ENCODE measurements at places on chromosomes 4 and X.

DNA sequence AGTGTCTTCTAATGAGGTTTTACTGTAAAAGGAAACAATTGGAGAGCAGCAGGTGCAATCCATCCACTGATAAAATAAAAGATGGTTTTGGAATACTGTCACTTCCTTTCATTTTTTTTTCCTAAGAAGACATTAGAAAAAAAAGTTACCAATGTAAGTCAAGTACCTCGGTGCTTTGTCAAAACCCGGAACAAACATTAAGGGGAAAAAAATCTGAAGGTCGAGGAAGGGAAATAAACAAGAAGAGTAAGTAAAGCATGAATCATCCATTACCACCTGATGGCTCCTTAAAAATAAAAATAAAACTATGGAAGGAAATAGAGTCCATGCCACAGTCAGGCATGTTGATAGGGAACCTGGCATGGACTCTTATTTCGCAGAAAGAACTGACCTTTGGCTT, 15.3 kb upstream of the XPNPEP2 start:
- no peak for DNase-seq

- DNase-seq, result no peak
These were observed at the start of gene SLC9B2 for GRCh38 chr4:103076747-103077347. SLC9B2 (minus strand) TSS chr4:103076761; CDS start chr4:103067550, 9,211 bp downstream.

DNA sequence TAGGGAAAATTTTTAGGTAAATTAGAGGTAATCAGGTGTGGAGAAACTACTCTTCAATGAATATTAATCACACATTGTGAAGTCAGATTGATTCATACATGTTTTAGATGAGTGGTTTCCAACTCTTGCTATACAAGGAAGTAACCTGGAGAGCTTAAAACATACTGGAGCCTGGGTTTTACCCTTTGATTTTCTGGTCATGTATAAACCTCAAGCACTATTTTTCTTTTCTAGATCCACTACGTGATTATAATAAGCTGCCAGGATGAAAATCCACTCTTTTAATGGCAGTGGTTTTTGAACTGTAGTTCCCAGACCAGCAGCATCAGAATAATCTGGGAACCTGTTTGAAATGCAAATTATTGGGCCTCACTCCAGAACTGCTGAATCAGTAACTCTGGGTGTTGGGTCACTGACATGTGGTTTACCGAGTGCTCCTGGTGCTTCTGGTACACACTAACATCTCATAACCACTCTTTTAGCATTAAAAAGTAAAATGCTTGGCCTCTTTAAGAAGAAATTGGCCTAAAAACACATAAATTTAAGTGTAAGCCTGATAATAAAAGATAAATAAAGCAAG, 63.4 kb downstream of the DCAF12L1 start:
- DNase-seq, result no peak

DNA sequence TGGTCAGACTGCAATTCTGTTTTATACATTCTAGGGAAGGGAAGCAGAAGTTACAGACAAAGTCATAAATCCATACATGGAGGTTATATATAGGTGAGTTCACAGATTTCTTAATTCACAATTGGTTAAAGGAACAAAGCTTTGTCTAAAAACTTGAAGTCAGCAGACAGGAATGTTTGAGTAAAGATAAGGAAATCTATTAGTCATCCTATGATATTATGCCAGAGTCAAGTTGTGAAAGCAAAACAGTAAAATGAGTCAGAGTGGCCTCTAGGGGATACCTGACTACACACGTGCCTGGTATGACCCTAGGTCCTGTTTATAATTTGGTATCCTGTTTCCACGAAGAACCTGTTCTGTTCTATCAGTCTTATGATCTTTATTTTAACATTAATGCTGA, 31.5 kb downstream of the ACTRT1 start:
- DNase-seq, result no peak

GRCh38 chr4:133711817-133712216, 489.8 kb downstream of the PABPC4L start:
- DNase-seq, result no peak

DNA sequence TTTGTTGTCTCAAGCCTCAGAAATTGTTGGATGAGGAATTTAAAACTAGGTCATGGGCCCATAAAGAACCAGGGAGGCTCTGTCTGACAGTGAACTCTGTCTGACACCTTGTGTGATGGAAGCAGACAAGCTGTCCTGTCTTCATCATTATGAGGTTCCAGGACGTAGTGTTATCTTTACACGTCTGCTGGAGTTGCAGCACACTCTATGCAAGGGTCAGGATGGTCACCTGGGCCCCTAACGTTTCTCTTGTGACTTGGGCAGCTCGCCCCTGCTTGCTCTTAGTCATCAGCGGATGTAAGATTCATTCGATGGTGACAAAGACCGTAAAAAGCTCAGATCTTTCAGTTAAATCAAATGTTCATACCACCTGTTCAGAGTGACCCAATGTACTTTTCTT, 92.0 kb upstream of the ADGRG2 start:
- DNase-seq, result no peak

DNA sequence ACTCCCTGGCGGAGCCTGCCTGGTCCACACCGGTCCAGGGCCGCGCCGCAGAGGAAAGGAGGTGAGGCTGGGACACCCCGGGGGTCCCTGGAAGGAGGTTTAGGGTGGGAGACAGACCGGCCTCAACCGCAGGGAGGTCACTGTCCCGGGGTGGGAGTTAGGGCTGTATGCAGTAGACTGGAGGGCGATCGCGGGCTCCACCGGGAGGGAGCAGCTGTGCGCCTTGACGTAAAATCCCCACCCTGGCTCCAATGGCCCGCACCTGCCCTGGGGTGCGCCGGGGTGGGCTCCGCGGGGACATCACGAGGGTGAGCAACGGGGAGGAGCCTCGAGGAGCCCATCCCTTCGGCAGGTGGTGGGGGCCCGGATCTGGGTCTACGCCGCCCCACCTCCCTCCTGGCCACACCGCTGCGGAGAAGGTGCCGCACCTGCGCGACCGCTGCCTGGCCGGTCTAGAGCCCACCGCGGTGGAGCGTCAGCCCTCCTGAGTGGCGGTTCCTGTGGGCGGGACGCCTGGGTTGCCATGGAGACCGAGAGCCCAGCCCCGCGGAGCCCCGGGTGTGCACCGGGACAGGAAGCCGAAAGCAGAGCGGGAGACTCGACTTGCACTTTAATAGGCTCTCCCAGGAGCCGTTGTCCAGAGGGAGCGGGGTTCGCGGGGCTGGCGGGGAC, 105.1 kb downstream of the ADRA2C start:
- no peak for DNase-seq

Data from stimulated activated CD8-positive, alpha-beta memory T cell treated with anti-CD3 and anti-CD28 coated beads, Interleukin-12 subunit alpha, Interleukin-12 subunit beta, amount 100 ng/mL, for 1 hour (primary cell).